ENCODE measurements at places on chromosomes 4 and X.

DNA sequence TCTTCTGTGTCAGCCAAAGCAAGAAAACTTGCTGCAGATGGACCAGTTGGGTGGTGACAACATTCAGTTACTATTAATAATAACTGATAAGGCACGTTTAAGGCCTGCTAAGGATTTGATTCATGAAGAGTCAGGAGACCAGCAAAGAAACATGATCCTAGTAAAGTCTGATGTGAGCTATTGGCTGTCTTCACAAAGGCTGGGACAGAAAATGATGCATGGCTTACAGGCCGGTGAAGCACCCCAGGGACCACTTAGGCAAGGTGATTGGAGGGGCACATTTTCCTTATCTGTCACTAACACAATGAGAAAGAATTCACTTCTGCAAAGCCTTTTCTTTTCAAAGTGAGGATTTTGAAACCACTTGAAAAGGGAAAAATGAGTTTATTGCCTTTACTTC is 65.4 kb upstream of the TRPC3 start:
- no peak for DNase-seq

DNA sequence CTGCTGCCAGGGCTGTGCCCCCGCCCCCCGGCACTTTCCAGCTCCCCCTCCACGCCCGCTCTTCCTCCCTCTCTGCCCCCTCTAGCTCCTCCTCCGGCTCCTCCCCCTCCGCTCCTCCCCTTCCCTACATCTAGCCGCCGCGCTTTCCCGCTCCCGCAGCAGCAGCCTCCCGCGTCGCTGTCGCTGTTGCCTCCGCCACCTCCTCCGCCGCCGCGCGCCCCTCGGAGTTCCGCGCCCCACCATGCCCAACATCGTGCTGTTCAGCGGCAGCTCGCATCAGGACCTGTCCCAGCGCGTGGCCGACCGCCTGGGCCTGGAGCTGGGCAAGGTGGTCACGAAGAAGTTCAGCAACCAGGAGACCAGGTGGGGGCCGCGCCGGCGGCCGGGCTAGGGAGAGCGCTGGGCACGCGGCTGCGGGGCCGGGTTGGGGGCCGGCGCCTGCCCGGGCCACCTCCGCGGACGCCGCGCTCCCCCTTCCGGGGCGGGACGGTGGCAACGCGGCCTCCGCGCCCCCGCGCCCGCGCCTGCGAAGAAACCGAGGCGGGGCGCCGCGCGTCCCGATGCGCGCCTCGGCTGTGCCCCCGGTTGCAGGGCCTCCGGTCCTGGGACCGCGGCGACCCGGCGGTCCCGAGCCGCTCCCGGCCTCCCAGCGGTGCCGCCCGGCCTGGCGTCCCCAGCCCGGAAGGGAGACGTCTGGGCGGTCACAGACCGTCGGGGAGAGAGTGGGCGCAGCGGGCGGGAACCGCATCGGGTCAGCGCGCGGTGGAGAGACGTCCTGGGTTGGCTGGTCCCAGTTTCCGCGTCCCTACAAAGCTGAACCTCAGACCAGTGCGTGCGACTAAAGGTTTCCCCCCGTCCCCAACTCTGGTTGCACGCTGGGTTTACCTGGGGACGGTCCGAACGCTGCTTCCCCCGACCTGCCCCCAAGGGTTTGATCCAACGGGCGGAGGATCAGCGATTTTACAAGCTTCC is at the start of gene PRPS2:
Gene PRPS2 (plus strand): TSS at position 156 of the 972 bp plus-strand sequence. CDS start 86 bp downstream, at position 242.
- no peak for DNase-seq

DNA sequence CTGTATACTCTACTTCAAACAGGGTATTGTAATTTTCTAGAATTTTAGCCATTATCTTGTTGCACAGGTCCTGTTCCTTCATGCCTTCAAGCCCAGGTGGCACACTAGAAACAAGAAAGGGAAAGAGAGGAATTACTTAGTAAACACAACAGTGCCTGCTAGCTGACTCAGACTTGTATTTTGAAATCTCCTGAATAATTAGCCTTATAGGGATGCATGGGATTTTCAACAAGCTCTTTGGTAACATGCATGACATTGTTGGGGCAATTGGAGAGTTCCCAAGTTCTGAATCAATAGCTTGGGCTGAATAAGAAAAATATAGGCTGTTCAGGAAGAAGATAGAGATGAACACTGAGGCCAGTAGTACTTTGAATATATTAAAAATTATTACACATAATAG is 118.8 kb downstream of the FAM13A start:
- DNase-seq = peak; percentile 12

DNA sequence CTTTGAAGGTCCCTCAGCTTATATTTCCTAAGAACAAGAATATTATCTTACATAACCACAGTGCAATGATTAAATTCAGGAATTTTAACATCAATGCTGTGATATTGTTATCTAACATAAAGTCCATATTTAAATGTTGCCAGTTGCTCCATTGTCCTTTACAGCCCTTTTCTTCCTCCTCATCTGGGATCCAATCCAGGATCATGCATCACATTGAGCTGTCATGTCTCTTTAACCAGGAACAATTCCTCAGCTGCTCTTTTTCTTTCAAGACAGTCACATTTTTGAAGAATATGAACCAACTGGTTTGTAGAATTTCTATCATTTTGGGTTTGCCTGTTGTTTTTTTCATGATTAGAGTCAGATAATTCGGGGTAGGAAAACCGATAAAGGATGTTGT is 12.0 kb downstream of the TMSB4X start:
- DNase-seq = no peak

DNA sequence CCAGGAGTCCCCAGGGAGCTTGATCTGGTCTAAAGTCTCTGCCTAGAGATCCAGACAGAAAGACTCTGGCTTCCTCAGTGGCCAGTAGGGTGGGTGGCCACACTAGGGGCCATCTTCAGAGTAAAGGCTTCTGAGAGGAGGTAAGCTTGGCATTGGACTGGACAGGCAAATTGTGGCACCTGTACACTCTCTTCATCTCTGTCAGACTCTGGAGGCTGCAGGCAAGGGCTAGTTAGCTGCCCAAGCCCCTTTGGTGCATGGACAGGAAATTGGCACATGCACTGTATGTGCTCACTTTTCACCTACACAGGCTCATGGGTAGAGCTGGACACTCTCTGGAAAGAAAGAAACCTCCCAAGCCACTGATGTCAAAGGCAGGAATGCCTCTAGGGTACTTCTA is 142.8 kb downstream of the PJA1 start:
- no peak for DNase-seq

DNA sequence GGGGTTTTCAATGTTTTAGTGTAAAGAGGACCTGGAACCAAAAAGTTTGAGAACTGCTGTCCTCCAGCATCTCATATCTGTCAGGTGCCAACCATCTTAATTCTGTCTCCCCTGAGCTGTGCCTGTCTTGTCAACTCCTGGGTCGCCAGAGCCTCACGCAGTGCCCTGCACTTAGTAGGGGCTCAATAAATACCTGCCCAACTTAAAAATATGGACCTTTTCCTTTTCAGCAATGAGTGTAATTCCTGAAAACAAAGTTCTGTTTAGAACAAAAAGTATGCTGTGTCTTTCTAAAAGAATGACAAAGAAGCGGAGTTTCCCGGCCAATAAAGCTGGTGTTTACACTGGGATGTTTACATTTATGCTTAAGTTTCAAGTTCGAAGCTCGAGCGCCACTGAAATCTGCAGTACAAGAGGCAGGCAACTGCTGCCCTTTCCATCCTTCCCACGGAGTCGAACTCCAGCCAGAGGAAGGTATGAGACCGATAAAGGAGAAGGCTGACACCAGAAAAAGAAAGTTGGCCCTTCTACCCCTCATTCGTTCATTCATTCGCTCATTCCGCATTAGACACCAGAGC is 1.1 kb upstream of the HTATSF1 start:
- no peak for DNase-seq

DNA sequence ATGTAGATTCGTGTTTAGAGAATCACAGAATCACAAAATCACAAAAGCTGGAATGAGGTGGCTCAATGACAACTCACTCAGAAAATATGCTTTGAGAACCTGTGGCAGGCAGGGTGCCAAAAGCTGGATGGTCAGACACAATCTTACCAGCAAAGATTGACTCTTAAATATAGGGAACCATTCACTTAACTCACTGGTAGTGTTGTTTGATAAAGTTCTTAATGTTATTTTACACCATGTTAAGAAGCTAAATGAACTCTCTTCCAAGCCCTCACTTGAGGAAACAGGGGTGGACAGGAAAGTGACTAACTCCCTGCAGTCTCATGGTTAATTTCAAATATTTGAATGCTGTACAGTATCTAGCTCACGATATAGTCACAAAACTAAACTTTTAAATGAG is 5.7 kb upstream of the SCOC start:
- no peak for DNase-seq

DNA sequence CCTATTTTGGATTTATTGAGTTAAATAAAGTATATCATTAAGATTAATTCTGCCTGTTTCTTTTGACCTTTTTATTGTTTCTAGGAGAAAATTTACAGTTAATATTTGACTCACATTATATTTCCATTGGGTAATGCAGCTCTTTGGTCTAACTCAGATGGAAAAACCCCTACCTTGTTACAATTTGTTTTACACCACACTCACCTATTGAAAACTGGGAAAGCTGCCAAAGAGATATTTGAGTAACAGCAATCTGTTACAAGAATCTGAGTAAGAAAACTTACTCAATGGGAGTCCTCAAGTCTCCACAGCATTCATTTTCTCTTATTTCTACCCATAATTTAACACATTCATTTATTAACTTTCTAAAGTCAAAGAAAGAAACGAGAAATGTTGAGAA is 108.0 kb upstream of the TLL1 start:
- no peak for DNase-seq

DNA sequence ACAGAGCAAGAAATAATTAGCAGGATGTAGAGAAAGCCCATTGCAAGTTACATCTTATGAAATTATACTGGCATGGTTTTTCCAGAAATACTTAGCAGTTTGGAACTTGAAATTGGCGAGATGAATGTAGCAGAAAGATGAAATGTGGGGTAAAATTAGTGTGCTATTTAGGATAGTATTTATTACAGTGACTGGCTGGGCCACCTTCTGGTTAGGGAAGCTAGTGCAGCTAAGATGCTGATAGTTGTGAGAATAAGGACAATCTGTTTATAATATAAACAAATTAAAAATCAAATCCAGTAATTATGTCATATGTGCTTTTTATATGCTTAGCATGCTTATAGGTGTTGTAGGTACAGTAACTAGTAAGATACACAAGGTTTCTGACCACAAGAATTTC is 74.8 kb downstream of the IL15 start:
- no peak for DNase-seq

- no peak for DNase-seq
These were observed 30.5 kb downstream of the NELFA start for GRCh38 chr4:1978226-1978625.

DNA sequence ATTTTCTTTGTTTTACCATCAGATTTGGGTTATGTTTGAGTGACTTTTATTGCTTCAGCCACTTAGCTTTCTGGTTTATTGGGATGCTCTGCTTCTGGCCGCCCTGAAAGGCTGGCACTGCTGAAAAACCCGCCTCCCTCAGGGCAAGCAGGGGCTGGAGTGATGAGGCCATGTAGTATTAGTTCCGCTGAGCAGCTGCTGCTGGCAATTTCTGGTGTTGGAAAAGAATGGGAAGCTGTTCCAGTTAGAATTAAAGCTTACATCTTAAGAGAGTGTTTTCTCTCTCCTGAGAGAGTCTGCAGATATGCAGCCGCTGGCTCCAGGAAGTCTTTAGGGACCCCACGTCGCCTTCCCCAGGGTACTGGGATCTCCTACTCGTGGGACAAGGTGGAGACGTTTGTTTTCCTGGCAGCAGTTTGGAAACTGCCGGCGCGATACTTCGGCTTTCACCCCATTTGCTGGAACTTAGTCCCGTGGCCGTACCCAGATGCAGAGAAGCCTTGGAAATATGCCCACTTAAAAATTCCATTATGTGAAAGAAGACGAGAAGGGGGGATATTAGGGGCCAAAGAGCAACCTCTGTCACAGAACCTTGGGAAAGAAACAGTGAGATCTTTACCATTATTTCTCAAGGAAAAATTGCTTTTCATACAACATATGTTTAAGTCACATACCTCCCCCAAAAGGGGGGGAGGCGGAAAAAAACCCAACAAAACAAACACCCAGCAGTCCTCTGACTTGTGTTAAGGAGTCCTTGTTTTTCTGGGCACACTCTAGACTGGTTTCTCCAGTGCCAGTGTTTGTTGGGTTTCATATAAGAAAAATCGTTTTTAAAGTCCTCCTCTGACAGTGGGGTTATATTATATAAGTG is 72.6 kb downstream of the TMEM131L start:
- no peak for DNase-seq

DNA sequence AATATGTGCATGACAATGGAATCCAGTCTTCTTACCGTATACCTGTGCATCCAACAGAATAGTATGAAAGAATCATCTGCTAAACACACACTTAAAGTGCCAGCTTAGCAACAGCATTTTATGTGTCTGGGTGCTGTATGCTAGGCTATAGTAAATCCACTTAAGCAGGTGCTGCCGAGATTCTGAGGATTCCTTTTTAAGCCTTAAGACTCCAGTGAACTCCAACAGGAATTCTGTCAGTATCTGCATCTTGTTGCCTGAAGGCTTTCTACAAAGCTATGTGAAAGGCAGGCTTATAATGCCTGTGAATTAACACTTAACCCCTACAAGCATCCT is 1076.4 kb upstream of the PABPC4L start:
- no peak for DNase-seq

- no peak for DNase-seq
These were observed 42.2 kb upstream of the HMGB3 start for GRCh38 chrX:150940844-150941495.

DNA sequence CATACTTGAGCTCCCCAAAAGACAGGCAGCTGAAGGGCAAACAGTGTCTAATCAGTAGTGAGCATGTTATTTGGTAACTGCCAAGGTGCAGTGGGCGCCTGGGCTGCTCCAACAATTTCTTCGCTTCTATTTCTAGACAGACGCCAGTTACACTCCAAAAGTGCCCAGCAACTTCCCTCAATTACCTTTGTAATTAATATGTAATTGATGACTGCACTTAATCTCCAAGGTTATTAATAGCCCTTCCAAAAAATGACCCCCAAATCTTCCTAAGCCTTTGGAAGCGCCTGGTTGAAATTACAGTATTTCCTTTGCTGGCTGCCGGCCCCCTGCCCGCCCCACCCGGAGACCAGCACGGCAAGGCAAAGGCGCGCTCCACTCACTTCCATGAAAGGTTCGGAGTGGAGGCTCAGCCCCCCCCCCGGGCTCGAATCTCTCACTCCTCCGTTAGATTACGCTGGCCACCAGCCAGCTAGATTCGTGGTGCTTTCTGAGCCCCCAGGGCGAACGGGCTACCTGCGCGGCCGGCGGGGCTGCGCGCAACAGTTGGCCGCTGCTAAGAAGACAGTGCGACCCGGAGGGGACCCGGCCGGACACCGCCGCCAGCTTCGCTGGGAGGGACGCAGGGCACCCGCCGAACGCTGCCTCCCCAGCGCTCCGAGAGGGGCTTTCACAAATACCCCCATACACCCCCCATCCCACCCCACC is 1.9 kb downstream of the GPC4 start:
- no peak for DNase-seq

All from NCI-H1436 treated with DMSO at 0.1 percent for 48 hours (cell line).